ENCODE measurements at places on chromosomes 12 and 14.

GRCh38 chr12:107400686-107401447, 284.7 kb upstream of the PWP1 start:
- DNase-seq = no peak

- DNase-seq = no peak
Observed at GRCh38 chr12:76967181-76967885, 88.5 kb upstream of the CSRP2 start.

DNA sequence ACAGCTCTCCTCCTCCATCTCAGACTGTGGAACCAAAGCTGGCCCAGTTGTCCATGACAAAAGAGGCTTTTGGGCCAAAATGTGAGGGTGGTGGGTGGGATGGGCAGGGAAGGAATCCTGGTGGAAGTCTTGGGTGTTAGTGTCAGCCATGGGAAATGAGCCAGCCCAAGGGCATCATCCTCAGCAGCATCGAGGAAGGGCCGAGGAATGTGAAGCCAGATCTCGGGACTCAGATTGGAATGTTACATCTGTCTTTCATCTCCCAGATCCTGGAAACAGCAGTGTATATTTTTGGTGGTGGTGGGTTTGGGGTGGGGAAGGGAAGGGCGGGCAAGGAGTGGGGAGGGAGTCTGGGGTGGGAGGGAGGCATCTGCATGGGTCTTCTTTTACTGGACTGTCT, 11.8 kb upstream of the TAMALIN start:
- DNase-seq = no peak

DNA sequence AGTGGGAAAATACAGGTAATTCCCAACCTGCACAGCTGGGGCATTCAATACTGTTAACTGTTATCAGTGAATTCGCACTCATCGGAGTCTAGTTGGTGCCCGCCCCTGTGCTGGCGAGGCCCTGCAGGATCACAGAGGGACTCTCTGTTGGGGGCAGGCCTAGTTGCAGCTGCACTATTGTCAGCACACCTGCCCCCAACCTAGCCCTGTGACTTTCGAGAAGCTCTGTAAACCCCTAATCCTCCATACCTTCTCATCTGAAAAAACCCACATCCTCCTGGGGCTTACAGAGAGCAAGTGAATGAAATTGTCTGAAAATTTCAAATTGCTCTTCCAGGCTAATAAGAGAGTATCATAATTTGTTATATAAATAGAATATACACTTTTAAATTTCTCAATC, 132.2 kb upstream of the NUDT4 start:
- no peak for DNase-seq

GRCh38 chr14:34036319-34036766, 85.5 kb upstream of the EGLN3 start:
- DNase-seq = no peak

DNA sequence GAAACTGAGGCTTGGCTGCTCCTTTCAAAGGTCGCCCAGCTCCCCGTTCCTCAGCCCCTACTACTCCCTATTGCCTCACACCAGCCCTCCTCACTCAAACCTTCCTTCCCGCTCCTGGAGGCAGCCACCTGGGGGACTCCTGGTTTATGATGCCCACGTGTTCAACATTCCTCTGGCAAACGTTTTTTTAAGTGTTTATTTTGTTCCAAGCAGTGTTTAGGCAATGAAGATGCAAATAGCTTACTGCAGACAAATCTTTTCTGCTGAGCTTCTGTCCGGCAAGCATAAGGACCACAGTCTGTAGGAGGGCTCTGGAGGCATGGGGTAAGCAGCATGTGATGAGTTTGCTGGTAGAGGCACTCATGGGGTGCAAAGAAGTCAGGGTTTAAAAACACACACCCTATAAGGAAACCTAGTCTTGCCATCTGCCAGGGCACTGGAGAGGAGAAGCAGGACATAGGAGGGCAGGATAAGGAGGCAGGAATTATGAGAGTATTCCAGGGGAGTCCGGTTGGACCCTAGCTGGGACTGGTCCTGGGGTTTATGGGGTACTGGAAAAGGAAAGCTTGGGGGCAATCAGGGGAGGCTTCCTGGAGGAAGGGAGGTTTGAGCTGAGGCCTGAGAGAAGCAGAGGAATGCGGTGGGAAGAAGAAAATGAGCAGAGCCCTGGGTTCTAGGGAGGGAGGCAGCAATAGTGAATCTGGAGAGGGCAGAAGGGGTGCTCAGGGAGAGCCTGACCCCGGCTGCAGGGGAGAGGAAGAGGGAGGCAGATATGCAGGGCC, 123.3 kb downstream of the NCOR2 start:
- no peak for DNase-seq
